Activated CD4-positive, alpha-beta T cell treated with anti-CD3 and anti-CD28 coated beads, Interleukin-2, amount 50 U/mL, for 48 hours (primary cell): ENCODE measurements at places on chromosomes 1 and 21.

DNA sequence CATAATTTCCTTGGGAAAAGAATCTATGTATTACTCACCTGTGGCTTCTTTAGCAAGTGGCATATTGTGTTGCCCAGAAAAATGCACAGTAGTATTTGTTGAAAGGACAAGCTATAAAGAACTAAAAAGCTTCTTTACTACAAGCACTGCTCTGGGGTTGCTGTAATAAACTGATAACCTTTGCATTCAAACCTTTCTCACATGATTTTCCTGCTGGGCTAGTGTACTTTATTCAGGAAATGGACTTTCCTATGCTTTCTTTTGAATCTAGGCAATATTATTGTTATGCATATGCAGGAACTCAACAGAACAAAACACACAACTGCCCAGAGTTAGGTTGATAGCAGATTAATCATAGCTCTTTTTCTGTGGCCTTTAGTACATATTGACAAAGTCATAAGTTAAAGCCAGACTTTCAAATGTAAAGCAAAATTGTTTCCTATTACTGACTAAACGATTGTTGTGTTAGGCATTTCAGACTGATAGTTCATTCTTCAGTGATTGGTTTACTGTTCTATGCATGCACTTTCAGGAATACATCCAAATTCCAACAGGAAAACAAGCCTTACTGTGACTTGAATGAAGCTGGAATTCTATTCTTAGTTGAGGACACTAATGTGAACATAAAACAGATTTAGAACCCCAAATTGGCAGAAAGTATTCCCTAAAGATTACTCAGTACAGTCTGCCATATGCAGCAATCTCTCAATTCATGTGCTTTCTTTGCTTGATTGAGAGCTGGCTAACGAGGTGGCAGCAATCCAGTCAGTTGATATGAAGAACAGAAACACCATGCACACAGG lies 564.3 kb upstream of the NEGR1 start:
- DNase-seq: no peak

DNA sequence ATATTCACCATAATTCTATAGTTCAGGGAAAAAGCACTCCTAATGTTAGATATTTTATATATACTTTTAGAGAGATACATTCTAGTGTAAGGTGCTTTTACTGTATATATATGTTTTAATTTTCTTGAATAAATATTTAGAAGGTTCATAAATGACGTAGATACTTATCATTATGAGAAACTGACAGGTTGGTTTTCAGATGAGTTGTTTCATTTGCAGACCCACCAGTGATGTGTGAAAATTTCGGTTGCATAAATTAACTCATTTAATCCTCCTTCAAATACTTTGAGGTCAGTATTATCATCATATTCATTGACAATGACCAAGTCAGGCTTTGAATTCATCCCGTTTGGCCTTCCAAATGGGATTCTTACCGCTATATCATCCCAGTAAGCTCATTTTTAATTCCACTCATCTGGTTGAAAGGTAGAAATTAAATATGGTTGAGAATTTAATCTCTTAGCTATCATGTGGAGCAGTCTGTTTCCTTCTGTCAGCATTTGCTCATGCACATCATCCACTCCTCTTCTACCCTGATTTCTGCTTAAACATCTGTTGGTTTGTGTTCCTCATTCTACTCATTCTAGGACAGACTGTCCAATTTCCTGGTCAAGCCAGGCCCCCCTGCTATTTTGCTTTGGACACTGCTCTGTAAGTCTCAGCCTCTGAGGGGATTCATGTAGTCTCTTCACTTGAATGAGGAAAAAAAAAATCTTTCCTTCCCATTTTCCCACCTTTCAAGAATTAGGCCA lies 1156.6 kb downstream of the PLA2G4A start:
- DNase-seq: no peak

DNA sequence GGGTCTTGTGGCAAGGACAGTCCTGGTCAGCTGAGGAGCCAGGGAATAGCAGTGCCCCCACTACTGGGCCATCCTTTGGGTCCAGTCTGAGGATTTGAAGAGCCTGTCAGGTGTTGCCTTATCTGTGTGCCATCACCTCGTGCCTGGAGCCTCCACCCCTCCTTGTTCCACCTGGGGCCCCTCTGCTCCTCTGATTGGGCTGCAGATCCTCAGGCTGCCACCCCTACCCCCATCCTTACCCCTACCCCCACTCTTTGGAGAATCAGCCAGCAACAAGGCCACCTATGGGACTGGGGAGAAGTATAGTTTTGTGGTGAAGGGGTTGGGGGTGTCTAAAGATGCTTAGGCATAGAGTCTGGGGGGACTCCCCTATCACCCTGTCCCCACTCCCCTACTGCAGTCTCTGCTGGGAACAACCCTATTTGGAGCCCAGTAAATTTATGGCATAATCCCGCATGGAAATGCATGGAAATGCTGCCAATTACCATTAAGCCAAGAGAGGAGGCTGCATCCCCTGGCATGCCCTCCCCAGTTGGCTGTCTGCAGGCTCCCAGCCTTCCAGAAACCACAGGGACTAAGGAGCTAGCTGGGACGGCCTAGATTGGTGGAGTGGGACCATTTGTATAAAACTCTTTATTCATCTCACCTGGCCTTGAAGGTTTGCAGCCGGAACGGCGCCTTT lies 142.7 kb upstream of the CSF3R start:
- DNase-seq: no peak

GRCh38 chr1:79899914-79900313 lies 893.4 kb upstream of the ADGRL4 start:
- DNase-seq: no peak

GRCh38 chr1:30618335-30618747 lies 105.0 kb downstream of the MATN1 start:
- no peak for DNase-seq
